ENCODE measurements at places on chromosomes 4 and X. TPM values are rescaled to one million over a fixed set of nuclear protein-coding genes. Genes with fewer than 3 reads are reported as not detected.

CT47A7 gene
- total RNA-seq: not detected

ARSD gene
- total RNA-seq: 16.3 TPM

WDFY3 gene
- total RNA-seq: 13.7 TPM

SPANXA1 gene
- total RNA-seq: 0.25 TPM

DGAT2L6 gene
- total RNA-seq: not detected

Measured in A549 treated with dexamethasone at 1 μM for 4 hours (cell line).